ENCODE measurements at places on chromosomes 5 and 9. TPM values are rescaled to one million over a fixed set of nuclear protein-coding genes. Genes with fewer than 3 reads are reported as not detected.

DNA sequence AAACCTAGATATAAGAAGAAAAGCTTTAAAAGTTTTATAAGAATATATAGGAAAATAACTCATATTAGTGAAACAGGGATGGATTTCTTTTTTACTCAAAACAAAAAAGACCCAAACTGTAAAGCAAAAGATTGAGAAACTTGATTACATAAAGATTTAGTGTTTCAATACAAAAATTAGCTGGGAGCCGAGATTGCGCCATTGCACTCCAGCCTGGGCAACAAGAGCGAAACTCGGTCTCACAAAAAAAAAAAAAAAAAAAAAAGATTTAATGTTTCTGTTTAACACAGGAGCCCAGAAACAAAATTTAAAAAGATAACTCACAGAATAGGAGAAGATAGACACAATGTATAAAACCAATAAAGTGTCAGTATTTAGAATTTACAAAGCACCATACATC lies 45.2 kb downstream of the CDC14B start:
- peak; percentile 35 for DNase-seq

GRCh38 chr9:130196643-130197042 lies 24.4 kb downstream of the NCS1 start:
- peak; percentile 16 for DNase-seq

GRCh38 chr9:4424891-4425290 lies 65.4 kb upstream of the SLC1A1 start:
- no peak for DNase-seq

- no peak for DNase-seq
Measured at GRCh38 chr9:100555471-100555870, 22.4 kb upstream of the CAVIN4 start.

GRCh38 chr9:121699571-121700164 lies 48.2 kb downstream of the DAB2IP start:
- no peak for DNase-seq

GRCh38 chr5:173643964-173644363 lies 27.5 kb upstream of the BOD1 start:
- DNase-seq = no peak

GRCh38 chr9:99807276-99807852 lies 14.3 kb upstream of the NR4A3 start:
- DNase-seq = peak; percentile 73

DNA sequence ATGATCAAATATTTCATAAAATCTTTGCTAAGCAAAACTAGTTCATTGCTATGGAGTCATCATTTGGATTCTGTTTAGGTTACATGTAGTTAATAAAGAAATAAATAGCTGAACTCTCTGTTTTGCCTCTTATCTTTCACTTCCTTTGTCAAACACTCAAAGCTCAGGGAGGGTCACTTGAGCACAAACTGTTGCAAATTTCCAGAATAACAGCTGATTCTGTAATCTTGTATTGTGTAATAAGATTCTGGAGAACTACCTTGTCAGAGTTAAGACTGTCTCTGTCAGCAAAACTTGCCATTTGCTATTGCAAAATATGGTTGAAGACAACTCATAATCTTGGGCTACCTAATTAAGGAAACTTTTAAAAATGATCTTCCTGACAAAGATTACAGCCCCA lies 182.0 kb upstream of the MOCS2 start:
- DNase-seq = peak; percentile 78

GRCh38 chr5:5650242-5650641 lies 227.8 kb downstream of the ICE1 start:
- DNase-seq = no peak

DNA sequence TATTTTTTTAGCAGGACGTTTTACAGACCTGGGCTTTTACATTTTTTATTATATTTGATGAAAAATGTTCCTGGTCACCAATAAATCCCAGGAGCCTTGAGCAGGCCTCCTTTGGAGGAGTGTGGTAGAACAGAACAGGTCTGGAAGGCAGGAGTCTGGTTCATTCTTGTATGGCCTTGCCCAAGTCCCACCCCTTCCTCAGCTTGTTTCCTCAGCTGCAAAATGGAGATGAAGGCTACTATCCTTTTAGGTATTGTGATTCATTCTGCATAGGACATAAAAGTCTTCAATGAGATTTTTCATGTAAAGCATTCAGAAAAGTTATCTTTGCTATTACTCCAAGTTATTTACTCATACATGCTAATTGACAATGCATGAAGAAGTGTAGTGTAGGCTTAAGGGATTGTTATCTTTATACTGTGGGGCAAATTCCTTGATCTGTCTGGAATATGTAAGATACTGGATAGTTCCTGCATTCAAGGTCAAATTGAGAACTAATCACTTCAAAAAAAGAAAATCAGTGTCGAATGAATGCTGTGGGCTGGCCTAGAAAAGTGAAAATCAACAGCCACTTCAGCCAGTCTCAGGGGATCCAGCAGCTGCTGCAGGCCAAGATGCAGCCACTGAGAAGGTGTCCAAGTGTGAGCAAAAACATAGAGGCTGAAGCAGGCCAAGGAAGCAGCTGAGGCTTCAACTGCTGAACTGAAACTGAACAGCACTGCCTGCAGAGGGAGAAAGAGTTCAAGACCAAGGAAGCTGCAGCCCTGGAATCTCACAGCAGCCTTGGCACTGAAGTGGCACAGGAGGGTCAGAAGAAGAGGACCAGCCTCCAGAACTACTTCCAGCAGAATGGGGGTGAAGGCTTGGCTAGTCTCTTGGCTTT lies 15.5 kb upstream of the SLC36A3 start:
- peak; percentile 14 for DNase-seq

DNA sequence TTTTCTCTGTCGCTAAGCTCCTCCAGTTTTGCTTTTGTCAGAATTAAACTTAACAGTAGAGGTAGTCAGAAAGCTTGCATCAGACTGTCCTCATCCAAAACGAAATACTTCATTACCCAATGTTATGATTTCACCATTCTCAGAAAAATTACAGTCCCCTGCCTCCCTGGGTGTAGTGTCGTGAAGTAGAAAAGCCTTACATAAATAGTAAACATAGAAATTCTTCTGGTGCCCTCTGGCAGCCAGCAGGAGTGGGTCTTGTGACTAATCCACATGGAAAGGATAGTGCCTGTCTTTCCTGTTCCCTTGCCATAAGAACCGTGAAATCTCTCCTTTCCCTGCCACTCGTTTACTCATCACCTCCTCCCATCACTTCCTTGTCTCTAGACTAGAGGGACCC lies 230.6 kb downstream of the GNA14 start:
- DNase-seq = peak; percentile 93

GRCh38 chr9:97908705-97909104 lies 13.6 kb downstream of the TRMO start:
- no peak for DNase-seq

GRCh38 chr5:67817652-67818051 lies 397.9 kb upstream of the PIK3R1 start:
- no peak for DNase-seq

DNA sequence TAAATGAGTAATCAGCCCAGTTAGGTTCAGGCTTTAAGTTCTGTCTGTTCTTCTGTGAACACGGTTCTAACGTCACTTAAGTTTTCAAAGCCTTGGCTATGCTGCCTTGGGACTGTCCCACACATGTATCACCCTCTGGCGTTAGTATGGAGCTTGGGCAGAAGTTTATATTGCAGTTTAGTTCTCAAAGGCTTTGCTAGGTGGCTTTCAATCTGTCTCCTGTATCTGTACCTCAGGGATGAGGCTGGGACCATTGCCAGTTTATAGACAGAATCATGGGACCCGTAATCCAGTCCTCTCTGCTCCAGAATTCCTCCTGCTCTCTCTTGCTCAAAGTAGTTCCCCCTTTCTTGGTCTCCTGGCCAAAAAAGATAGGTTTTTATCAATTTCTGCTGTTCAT lies 12.1 kb downstream of the C9orf40 start:
- peak; percentile 28 for DNase-seq

- peak; percentile 79 for DNase-seq
Measured at GRCh38 chr5:57779383-57780223, 297.0 kb upstream of the ACTBL2 start.

PCDHGA8 gene
- 3.0 TPM for total RNA-seq

CCNI2 gene
- total RNA-seq = under 0.01 TPM

TGFBR1 gene
- total RNA-seq = 51.0 TPM

OCLN gene
- 0.43 TPM for total RNA-seq

CDH10 gene
- 0.97 TPM for total RNA-seq

PDE6A gene
- not detected for total RNA-seq

TMEM252 gene
- not detected for total RNA-seq

IFNE gene
- total RNA-seq = 2.3 TPM

FCN1 gene
- total RNA-seq = not detected

ADAMTS12 gene
- total RNA-seq = 54.8 TPM

GFM2 gene
- 30.6 TPM for total RNA-seq

MEGF9 gene
- total RNA-seq = 5.5 TPM

Data from fibroblast of villous mesenchyme (primary cell).